ENCODE measurements at places on chromosomes 16 and 17. TPM values are rescaled to one million over a fixed set of nuclear protein-coding genes. Genes with fewer than 3 reads are reported as not detected.

The LPO gene
- not detected for total RNA-seq

The ATP2A3 gene
- under 0.01 TPM for total RNA-seq

The TEKT5 gene
- not detected for total RNA-seq

The MBTD1 gene
- total RNA-seq: 11.7 TPM

The CASKIN2 gene
- 7.0 TPM for total RNA-seq

The PKMYT1 gene
- 8.1 TPM for total RNA-seq

The C17orf107 gene
- total RNA-seq: 1.3 TPM

All from epithelial cell of umbilical artery (primary cell).